Upper lobe of left lung (tissue), 6 donors: ENCODE measurements at places on chromosomes 1 and 21.

- no peak for DNase-seq
Measured at GRCh38 chr1:33072707-33073106, 8.2 kb upstream of the AZIN2 start.

- no peak for DNase-seq
Measured at GRCh38 chr1:193697115-193697762, 510.8 kb upstream of the B3GALT2 start.

DNA sequence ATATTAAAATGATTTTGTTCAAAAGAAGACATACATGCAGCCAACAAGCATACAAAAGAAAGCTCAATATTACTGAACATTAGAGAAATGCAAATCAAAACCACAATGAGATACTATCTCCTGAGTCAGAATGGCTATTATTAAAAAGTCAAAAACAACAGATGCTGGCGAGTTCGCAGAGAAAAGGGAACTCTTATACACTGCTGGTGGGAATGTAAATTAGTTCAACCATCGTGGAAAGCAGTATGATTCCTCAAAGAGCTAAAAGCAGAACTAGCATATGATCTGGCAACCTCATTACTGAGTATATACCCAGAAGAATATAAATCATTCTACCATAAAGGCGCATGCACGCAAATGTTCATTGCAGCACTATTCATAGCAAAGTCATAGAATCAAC is 126.0 kb upstream of the HMCN1 start:
- no peak for DNase-seq

DNA sequence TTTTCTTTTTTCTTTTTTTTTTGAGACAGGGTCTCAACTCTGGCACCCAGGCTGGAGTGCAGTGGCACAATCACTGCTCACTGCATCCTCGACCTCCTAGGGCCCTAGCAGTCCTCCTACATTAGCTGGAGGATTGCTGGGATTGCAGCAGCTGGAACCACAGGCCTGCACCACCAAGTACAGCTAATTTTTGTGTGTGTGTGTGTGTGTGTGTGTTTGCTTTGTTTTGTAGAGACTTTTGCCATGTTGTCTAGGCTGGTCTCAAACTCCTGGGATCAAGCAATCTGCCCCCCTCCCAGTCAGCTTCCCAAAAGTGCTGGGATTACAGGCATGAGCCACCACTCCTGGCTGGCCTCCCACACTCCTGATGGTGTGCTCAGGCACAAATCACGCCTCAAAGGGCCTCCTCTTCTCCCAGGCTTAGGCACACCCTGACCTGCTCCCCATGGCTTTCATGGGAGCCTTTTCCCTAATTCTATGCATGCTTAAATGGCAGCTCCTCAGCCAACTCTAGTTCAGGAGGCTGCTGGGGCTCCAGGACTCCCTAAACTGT is 9.4 kb downstream of the FAM229A start:
- no peak for DNase-seq

- no peak for DNase-seq
Measured at GRCh38 chr1:209619696-209620486, 32.3 kb downstream of the LAMB3 start.
